NCI-H187 treated with DMSO at 0.1 percent for 48 hours (cell line): ENCODE measurements at places on chromosomes 6 and 20.

DNA sequence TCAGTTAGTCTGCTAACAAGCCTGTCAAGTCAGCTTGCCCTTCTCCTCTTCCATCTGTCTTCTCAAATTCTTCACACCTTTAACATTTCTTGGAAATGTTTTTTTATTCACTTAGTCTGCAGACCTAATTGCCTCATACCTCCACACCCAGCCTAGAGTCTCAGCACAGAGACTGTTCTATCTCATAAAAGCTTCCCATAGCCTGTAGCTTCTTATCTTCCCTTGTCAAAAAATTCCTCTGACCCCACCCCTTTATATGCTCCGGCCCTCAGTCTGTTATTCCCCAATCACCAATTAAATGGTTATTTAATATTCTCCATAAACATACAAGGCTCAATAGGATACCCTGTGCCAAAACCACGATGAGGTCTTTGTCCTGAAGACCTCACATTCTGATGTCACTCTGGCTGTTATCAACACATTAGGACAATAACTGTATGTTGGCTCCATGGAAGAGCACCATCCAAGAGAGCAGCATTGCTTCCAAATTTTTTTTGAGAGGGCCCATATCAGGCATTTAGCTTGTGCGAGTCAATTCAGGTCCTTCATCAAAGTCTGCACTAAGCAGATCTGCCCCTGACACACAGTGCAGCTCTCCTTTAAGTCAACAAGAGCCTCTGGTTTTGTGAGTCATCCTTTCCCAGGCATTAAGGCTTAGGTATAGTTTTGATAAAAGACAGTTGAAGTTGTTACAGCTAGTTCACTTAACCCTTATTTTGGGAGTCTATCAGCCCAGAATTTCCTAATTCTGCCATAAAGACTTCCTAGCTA, 83.2 kb upstream of the TBX18 start:
- DNase-seq: no peak

GRCh38 chr6:146297815-146298214, 245.8 kb upstream of the RAB32 start:
- DNase-seq: no peak

- no peak for DNase-seq
Measured at GRCh38 chr6:131784561-131784960, 23.3 kb upstream of the ENPP1 start.

DNA sequence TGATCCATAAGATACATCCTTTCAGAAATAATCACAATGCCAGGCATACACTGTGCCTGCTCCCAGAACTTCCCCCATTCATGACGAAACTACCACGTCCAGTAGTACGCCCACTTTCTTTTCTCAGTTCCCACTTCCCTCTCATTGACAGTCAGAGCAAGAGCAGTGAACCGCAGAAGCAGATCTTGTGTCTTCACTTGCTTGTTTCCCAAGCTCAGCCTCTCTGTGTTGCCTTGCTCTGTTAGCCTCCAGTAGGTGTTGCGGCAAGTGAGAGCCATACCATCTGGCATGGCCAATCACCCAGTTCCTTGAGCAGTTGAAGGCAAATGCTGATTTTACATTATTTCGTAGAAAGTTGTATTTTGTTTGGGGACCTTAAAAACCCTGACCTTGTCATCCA, 11.7 kb downstream of the UST start:
- no peak for DNase-seq

- DNase-seq: no peak
Measured at GRCh38 chr6:3707024-3707423, 44.5 kb downstream of the PXDC1 start.

DNA sequence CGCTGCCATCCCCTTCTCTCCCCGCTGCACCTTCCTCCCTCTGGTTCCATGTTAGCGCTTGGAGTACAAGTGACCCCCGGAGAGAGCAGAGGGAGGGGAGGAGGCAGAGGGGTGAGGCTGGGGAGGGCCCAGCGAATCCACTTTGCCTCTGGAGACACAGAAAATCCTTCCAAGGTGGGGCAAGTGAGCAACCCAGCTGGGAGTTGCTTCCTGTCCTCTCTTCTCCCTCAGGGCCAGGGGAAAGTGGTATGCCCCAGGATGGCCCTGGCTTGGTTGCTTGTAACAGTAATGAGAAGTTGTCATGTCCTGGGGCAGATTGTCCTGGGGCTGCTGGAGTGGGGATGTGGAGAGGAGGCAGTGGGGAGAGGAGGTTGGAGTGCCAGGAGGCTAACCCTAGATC, 691 bp upstream of the ANGPT4 start:
- DNase-seq: no peak
